ACHN (cell line): ENCODE measurements at places on chromosomes 2 and 18.

GRCh38 chr2:203708846-203709396 is 2.5 kb downstream of the CD28 start:
- no peak for DNase-seq

- no peak for DNase-seq
Measured at GRCh38 chr2:99520813-99521212, 31.0 kb upstream of the REV1 start.

GRCh38 chr2:240132651-240132980 is 3.5 kb downstream of the COPS9 start:
- no peak for DNase-seq

GRCh38 chr2:216673021-216673420 is 22.3 kb downstream of the IGFBP5 start:
- DNase-seq: no peak
